DND-41 (cell line): ENCODE measurements at places on chromosomes 5 and 9.

DNA sequence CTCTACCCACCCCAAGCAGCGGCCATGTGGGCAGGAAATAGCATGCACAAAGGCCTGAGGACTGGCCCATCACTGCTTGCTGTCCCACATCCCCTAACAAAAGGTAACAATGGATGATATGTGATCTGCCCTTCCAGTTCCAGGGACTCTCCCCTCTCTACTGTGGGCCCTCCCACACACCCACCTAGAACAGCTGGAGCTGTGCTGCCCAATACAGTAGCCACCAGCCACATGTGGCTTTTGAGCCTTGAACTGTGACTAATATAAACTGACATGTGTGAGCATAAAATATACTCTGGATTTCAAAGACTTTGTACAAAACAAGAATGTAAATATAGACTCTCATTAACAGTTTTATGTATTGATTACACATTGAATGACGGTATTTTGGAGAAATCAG is 78.1 kb downstream of the C5orf15 start:
- DNase-seq, result no peak

- no peak for DNase-seq
Measured at GRCh38 chr5:7873216-7873615, 4.3 kb downstream of the MTRR start.

- no peak for DNase-seq
Measured at GRCh38 chr9:3740690-3741419, 215.1 kb upstream of the RFX3 start.

DNA sequence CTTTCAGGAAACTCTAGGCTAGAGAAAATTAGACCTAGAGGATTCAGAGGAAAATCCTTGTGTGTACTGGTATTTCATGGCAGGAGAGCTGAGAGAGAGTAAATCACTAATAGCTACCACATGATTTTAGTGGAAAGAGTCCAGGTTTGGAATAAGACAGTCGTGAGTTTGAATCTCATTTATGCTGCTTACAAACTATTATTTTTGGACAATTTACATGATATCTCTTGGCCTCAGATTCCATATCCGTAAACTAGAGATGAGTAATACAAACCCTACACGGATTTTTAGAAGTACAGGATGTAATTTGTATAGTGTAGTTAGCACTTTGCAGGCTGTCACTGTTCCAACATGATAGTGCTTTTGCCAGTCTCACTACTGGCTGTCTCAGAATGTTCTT is 2.7 kb downstream of the IL31RA start:
- no peak for DNase-seq

- DNase-seq, result no peak
Measured at GRCh38 chr5:148209151-148209770, 6.4 kb downstream of the SPINK6 start.

DNA sequence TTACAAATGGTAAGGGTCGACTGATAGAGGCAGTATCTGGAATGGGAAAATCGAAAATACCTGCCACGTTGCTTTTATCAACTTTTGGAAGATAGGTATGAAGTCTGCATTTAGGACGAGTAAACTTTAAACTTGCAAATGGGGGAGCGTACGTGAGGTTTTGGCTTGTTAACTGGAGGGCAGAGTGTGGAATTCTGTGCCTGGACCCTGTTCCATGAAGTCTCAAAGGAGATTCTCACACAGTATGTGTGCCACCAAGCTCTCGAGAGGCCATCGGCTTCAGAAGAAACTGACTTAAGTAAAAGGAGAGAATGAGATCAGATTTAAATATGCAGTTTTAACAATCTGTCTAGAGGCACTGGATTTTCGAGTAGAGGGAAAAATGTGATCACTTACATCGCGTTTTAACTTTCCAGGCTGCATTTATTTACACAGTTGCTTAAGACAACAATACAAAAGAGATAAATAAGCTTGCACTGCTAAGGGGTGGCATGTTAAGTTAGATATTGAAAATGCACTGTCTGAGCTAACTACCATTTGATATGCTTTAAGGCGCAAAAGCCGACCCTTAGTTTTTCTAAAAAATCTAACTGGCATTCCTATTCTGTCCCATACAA is 401.6 kb downstream of the EBF1 start:
- DNase-seq, result no peak

DNA sequence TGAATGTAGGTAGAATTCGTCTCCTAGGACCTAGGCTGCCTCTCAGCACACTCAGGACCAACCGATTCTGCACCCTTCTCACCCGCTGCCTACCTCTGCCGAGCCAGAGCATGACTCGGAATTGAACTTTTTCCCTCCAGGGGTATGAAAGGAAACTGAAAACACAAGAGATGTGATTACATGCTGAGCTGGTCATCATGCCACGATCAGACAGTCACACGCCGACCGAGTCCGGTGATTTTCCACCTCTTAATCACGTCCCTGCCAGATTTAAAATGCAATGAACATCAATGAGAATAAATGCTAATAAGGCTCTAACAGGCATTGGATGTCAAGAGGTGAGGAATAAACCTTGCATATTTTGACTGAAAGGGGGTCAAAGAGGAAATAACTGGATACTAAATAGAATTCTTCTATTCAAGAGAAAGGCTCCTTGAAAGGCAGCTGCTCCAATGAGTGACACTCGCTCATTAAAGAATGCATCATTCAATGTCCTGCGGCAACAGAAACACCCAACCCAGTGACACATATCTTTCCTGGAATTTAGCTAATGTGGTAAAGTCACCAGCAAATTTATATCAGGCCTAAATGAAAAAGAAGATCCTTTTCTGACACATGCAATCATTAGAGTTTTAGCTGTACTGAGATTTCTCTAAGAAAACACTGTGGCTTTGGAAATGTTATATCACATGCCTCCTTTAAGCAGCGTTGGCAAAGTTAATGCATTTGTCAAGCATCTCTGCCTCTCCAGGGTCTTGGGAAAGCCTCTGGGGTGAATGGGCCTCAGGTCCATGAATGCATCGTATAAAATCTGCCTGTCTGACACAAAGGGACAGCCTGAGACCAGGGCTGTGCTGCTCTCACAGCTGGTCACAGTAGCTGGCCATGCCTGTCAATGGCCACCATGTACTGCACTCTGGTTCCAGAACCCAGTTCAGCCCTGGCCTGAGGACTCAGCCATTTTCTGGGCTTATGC is 128.7 kb downstream of the SPOCK1 start:
- DNase-seq, result no peak

- no peak for DNase-seq
Measured at GRCh38 chr9:89466451-89467277, 31.2 kb downstream of the SEMA4D start.

GRCh38 chr5:144774197-144774596 is 603.5 kb downstream of the KCTD16 start:
- DNase-seq, result no peak

DNA sequence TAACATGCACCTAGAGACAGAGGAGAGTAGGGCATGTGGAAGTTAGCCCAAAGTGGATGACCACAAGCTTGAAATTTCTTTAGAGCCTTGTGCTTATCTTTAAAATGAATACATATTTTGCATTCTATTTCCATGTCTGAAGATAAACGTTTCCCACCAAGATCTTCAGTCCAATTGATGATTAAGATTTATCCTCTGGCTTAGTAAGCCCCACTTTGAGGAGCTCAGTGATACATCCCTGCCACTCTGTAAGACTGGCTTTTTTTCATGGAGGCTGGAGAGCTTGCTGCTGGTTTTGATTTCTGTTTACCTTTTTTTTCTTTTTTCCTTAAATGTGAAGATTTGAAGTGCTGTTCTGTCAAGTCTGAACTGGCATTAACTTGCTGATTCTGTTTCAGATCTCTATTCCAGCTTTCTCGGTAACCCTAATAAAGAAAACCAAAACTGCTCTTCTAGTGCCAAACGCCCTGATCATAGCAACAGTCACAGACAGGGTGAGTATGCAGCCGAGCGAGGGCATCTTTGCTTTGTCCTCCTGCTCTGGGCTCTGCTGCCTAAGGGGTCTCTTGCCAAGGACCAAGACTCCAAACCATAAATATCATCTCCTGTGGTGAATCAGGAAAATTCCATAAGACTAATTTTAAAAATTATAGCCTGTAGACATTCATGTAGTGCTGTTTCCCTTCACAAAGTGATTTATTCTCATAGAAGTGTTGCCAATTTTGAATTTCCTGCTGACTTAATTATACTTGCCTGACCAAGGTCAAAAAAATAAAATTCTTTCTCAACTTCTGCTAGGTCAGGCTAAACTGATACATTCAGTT is 54.3 kb downstream of the GRAMD2B start:
- DNase-seq, result no peak

DNA sequence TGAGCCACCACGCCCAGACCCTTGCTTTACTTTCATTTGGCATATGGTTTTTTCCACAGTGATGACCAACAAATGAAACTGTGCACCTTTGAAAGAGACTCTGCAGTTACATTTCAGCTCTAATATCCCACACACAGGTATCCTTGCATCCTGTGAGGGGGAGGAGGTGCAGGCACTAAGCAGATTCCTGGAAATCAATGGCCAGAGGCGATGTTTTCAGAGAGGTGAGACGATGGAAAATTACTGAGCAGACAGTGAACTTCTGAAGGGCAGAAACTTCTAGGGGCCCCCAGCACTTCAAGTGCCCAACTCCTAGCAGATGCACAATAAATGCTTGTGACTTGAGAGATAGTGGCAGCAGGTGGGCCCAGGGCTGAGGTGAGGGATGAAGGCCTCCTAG is 29.8 kb upstream of the GNE start:
- no peak for DNase-seq

- no peak for DNase-seq
Measured at GRCh38 chr5:106843812-106844416, 826.8 kb downstream of the EFNA5 start.

DNA sequence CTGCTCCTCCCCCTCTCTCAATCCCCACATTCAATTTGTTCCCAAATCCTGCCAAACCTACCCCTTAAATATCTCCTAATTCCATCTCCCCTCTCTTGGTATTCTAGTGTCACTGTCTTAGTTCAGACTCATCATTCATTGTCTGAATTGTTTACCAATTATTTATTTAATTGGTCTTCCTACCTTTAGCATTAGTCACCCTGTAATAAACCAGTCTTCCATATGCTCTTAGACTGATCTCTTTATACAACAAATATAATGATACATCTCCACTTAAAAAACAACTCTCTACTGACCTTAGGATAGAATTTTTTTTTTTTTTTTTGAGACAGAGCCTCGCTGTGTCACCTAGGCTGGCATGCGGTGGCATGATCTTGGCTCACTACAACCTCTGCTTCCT is 51.4 kb downstream of the RFK start:
- no peak for DNase-seq

- no peak for DNase-seq
Measured at GRCh38 chr5:112787896-112788295, 50.2 kb downstream of the APC start.

GRCh38 chr5:66945389-66946349 is 250.9 kb downstream of the CD180 start:
- no peak for DNase-seq

GRCh38 chr9:123679330-123679987 is 250.5 kb downstream of the DENND1A start:
- peak; percentile 7 for DNase-seq

DNA sequence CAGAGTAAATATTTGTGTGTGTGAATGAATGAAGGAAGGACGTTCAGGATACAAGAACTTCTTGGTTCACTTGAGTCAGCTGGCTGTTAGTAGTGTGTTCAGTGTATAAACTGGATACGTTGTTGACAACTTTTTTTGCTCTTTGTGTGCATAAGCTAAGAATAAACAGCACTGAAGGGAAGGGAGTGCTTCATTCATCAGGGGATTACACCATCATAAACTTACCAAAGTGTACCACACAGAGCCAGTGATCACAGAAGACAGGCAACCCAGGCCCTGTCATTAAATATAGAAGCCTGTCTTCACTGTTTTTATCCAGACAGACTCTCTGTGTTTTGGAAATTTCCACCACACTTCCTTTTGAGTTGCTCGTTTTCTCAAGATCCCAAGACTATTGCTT is 55.5 kb upstream of the MEF2C start:
- no peak for DNase-seq

DNA sequence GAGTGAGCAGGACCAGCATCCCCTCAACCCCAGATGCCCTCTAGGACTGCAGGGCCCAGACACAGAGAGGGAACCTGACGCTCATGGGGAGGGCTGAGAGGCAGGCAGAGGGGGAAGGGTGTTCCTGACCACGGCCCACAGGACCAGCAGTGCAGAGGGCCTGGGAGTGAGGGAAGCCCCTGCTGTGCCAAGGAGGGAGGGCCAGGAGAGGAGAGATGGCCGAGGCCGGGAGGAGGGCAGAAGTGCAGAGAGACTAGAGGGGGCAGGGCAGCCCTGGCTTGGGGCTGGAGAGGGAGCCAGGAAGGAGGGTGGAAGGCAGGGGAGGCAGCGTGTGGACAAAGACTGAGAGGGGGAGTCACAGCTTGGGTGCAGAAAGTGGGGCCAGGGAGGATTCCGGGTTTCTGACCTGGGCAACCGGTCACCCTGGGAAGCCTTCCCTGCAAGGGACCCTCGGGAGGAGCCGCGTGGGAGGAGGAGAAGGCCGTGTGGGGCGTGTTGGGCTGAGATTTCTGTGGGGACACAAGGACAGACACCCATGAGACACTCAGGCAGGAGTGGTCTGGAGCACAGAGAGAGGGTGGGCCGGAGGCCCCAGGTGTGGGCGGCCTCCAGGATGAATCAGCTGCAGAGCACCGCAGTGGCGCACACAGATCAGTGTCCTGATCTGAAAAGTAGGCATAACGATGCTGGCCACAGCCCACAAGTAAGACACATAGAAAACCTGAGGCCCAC is 117.5 kb downstream of the ADAMTS2 start:
- DNase-seq, result no peak

DNA sequence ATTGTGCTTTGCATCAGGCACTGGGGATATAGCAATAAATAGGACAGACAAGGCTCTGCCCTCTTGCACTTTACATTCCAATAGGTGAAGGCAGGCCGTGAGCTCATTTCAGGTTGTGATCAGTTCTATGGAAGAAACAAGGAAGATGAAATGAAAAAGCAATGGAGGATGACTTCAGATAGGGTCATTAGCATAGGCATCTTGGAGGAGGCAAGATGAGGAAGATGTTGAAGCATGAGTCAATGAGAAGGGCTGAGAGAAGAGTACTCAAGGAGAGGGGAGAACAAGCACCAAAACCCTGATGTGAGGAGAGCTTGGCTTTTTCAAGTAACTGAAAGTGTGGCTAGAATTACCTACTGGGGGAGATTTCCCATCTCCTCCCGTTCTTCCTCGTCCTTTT is 5.0 kb upstream of the SPARC start:
- no peak for DNase-seq

- no peak for DNase-seq
Measured at GRCh38 chr5:124263680-124264491, 482.6 kb downstream of the ZNF608 start.

- no peak for DNase-seq
Measured at GRCh38 chr9:9846557-9846956, 766.2 kb downstream of the PTPRD start.
